ENCODE measurements at places on chromosomes 6 and 20.

DNA sequence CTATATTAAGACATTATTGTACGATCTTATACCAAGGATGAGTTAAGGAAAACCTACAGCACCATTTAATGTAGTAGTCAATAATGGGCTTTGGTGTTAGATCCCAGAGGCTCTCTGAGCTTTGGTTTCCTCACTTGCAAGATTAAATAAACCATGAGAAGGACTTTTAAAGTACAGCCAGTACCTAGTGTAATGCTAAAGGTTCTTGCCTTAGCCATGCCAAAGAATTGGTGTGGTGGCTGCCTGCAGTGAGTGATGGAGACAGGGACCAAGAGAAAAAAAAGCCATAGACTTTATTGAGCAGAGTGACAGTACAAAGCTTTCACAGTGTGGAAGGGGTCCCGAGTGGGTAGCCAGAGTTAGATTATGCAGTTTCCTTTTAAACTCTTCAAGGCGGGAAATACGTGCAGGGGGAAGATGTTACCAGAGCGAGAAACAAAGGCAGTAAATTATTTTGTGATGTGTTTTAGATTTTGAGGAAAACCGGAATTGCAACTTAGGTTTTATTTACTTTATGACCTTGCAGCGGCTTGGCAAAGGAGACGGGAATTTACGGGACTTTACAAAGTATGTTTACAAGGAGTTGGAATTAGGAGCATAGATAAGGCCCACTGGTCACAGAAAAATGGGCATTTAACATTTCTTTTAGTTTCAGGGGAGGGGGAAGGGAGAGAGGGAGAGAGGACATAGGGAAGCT, 100.4 kb downstream of the MYO6 start:
- no peak for DNase-seq

DNA sequence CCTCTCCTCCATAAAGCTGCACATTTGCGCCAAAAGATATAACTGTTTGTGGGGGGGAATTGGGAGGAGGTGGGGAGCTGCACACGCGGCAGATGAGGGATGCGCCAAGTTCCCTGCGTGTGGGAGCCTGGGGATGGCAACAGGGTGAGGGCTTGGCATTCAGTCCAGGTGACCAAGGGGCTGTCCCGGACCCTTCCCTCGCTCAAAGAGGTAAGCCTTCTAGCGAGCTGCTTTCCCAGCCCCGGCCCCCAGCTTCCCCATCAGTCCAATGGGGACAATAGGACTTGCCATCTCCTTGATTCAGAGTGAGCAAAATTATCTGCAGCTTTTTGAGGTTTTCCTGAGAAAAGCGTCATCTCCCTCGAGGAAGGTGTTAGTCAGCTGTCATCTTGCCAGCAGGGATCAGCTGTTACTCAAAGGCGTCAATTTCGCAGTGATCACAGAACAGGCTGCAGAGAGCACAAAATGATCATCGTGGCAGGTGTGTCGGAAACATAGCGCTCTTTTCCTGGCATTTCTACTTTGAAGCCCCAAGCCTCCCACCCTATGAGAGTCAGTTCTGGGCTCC, 21.3 kb downstream of the ZNF831 start:
- no peak for DNase-seq

- DNase-seq: no peak
Measured at GRCh38 chr6:151063352-151063751, 176.4 kb upstream of the AKAP12 start.

DNA sequence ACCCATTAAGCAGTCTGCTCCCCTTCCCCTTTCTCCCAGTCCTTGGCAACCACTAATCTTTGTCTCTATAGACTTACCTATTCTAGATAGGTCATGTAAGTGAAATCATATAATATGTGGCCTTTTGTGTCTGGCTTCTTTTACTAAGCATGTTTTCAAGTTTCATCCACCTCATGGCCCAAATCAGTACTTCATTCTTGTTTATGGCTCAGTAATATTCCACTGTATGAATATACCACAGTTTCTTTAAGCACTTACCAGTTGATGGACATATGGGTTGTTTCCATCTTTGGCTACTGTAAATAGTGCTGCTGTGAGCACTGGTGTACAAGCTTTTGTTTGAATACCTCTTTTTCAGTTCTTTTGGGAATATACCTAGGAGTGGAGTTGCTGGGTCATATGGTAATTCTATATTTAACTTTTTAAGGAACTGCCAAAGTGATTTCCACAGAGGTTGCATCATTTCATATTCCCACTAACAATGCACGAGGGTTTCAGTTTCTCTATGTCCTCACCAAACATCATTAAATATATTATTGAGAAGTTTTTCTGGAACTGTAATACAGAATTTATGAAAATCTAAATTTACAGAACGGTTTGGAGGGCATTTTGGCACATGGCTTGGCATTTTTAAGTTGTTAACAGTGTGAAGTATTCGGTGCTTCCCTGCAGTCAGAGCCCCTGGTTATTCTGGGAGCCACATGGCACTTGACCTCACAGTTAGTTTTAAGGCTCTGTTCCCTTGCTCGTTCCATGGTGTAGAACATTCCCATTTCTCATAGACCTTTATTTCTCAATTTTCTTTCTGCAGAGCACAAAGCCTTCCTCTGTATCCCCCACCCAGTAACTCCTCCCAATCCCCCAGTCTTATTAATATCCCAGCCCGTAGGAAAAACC, 27.0 kb upstream of the DTNBP1 start:
- no peak for DNase-seq

DNA sequence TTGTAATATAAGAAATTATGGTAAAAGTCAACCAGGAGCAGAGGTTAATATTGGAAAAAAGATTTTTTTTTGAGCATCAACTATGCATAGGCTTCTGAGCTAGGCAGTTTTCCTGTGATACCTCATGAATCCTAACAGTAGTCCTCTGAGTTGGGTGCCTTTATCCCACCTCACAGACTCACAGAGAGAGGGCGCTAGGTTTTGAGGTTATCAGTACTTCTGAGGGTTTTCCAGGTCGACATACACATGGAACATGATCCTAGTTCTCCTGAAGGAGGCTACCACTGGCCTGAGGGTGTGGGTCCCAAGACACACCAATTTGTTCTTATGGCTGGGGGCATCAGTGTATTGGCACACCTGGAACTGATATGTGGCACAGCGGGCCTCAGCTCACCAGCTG, 358.8 kb upstream of the JAG1 start:
- no peak for DNase-seq

GRCh38 chr6:113594726-113595125, 262.4 kb upstream of the MARCKS start:
- DNase-seq: no peak

DNA sequence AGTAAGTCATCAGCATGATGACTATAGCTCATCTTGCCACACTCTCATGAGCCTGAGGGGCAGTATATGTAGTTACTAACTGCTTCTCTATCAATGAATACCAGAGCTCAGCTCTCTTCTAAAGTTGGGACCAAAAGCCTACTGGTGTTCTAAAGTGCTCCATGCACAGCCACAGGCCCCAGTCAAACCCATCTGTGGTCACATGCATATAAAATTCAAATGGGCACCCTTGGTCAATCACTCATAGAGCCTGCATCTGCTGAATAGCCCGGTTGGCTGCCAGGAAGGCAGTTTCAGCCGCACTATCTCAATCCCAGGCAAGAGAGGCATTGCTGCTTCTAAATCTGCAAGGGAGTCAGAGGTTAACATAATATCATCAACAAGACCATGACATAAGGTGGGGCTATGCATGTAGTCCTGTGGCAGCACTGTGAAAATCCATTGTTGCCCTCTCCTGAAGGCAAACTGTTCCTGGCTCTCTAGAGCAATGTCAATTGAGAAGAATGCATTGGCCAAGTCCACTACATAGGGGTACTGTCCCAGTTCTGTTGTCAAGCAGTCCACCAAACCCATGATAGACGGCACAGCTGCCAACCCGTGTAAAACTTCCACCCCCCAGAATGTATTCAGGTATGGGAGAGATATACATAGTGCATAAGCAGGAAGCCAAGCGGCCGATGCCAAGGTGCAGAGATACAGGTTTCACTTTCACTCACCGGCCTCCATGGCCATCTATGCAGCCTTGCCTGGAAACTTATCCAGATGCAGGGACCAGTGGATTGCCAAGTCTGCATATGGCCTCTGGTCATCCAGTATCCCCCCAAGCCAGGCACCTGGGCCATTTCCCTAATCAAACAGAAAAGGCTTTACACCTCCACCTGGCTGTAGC, 76.2 kb downstream of the ALDH8A1 start:
- DNase-seq: no peak

- DNase-seq: no peak
Measured at GRCh38 chr20:24718696-24719095, 230.4 kb upstream of the CST7 start.

DNA sequence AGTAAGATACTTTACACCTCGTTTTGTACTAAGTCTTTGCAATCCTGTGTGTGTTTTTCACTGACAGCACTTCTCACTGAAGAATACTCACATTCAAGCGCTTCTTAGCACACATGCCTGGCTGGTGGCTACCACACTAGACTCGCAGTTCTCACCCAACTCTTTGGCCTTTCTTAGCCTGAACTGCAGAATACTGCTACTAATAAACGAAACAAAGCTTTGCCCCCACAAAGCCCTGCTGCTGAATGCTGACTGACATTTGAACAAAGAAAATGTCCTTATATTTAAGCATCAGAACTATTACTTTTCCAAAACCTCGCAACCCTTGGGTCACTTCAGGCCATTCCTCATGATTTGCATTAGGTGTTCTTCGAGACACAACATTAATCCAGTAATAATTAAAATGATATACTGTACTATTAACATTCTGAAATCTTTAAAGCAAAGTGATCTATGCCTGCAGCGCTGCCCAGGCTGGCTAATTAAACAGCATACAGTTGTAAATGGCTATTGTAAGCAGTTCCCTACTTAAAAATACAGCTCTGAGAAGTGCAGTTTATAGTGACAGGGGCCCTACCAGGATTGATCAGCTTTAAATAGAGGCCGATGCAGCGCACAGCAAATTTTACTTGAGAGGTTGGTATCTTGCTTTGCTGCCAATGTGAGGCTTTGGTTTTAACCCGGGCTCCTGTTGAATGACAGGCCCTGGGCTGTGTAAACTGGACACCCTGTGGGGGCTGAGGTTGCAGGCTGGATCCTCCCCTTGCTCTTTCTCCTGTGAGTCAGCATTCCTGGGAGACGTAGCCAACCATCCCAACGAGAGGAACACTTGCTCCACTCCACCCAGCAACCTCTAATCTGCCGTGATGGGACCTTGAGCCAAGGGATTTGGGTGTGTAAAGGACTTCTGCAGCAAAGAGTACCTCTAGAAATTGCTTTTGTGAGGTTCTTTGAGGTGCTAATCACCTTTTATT, 899.0 kb downstream of the TFAP2A start:
- DNase-seq: no peak

Data from hematopoietic multipotent progenitor cell (in vitro differentiated cells).